ENCODE measurements at places on chromosomes 12 and 14.

DNA sequence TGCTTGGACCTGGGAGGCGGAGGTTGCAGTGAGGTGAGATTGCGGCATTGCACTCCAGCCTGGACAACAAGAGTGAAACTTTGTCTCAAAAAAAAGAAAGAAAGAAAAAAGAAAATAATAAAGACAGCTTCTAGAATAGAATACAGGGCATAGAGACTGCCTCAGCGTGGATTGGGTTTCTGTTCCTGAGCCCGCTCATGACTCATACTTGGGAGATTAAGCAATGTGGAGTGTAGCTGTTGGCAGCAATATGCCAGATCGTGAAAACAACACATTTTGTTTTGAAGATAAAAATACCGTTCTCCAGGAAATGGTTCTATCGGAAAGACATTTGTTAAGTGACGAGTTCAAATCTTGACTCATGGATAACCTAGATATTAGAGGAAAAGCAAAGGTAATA, 67.2 kb downstream of the GLT1D1 start:
- DNase-seq = no peak

DNA sequence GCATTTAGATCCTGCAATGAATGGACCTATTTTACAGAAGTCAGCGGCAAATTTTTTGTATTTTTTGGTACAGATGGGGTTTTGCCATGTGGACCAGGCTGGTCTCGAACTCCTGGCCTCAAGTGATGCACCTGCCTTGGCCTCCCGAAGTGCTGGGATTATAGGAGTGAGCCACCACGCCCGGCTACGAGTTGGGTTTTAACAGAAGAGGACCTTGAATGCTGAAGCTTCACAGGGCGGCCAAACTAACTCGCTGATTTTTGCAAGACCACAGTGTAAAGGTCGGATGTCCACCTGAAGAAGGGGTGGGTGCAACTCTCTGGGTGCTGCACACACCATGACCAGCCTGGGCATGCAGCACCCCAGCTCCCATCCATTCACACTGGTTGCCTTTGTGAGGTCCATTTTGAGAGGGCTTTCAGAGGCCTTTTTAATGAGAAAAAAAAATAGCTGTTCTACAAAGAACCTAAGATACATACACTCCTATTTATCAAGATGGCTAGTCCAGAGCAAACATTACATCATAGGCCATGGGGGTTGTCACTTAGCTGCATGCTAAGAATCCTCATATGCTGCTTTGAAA, 21.6 kb upstream of the CDK2AP1 start:
- DNase-seq = no peak

GRCh38 chr12:3722368-3722767, 30.5 kb downstream of the CRACR2A start:
- no peak for DNase-seq

GRCh38 chr12:12398026-12398859, 41.4 kb downstream of the BORCS5 start:
- DNase-seq = no peak

GRCh38 chr14:66645716-66646115, 137.8 kb downstream of the GPHN start:
- DNase-seq = no peak

DNA sequence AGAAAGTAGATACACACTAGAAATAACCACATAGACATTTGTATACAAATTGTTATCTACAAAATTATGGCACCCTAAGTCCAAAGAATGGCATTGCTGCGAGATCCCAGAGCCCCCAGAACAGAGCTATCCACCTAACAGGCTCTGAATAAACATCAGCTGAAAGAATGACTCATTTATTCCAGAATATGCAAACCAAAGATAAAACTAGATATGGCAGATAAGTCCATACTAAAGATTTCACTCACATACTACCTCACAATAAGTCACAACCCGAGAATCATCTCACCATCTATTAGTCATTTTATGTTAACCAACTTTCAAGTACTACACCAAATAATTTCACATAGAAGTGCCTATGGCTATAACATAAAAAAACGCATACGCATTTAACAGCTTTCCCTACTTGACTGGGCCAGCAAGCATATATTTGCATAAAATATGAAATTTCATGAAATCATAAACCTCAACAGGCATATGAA, 5.6 kb downstream of the CNIH1 start:
- DNase-seq = no peak

DNA sequence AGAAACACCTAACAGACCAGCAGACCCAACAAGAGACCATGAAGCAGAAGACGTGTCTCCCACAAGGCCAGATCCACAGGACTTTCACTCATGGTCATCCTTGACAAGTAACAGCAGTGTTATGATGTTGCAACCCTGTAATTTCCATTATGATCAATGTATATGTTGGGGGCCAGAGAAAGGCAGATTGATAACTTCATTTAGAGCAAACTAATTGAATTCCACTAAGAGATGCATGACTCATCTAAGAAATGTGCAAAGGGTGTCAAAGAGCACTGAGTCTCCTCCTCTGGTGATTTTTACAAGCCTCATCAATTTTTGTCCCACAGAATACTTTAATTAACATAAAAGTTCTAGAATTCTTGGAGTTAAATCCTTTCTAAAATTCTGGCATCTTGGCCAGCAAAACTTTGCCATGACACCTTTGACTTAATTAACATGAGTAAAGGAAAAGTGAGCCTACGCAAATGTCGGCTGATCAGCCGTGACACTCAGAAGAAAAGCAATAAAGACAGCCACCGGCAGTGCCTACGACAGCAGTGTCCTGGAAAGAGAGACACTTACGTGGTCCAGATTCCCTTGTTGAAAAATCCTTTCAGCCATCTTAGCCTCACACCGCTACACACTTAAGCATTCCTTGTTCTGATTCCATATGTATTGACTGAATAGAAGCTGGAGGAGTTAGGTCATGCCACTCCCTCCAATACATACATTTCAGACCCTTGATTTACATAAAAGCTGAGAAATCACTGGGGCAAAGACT, 370.2 kb upstream of the CCDC196 start:
- no peak for DNase-seq

- DNase-seq = no peak
Observed at GRCh38 chr14:90475298-90475697, 78.5 kb downstream of the CALM1 start.

DNA sequence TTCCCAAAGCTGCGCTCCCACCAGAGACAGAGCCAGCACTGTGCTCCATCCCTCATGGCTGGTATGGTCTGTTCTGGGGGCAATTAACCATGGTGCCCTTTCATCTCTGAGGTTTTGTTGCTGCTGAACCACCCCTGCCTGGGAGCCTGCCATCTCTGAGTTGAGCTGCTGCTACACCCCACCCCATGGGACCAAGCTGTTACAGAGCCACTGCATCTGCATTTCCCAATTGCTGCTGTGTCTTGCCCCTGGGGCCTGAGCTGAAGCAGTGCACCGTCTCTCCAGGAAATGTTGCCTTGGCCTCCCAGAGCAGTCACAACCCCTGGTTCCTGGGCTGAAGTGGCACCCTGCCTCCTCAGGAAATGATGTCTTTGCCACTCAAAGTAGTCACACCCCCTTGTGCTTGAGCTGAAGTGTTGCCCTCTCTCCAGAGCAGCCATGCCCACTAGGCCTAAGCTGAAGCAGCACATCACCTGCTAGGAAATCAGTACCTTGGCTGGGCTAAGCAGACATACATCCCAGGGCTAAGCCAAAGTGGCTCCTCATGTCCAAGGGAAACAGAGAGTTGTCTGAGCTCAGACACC, 140.3 kb downstream of the RERGL start:
- no peak for DNase-seq

DNA sequence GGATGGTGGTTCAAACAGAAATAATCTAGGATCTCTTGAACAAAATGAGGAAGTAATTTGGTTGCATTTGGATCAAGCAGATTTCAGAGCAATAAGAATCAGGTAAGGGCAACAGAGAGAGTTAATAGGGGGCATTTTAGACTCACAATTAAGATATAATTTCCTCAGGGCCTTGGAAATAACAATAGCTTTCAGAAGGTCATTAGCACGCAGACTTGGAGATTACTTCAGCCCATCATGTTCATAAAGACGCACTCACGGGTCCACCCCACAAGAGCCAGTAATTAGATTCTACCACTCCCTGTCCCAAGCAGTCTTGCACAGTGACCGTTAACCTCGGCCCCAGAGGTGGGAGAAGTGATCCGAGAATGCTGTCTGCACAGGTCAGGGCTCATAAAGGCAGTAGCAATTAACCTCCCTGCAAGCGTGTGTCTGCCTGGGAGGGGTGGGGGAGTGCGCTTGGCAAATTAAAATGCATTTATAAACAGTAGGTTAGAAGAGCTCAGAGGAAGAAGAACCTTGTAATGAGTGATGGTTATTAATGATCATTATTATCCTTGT, 125.7 kb upstream of the CCDC196 start:
- DNase-seq = no peak

DNA sequence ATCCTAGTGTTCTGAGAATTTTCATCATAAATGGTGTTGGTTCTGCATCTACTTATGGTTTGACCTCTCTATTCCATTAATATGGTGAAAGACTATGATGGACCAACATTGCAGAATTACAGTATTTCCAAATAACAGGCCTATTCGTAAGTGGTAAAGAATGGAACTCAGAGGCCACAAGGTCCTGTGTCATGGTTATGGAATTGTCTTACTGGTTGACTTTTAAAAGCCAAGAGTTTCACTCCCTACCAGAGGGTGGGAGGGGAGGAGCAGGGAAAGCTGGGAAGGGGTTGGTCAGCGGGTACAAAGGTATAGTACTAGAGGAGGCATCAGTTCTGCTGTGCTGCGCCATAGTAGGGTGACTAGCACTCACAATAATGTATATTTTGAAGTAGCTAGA, 153.4 kb downstream of the TMEM132D start:
- DNase-seq = no peak

Measured in stimulated activated CD8-positive, alpha-beta memory T cell treated with anti-CD3 and anti-CD28 coated beads, Interleukin-15, amount 100 ng/mL, for 4 hours (primary cell).